ENCODE measurements at places on chromosomes 7 and 10.

DNA sequence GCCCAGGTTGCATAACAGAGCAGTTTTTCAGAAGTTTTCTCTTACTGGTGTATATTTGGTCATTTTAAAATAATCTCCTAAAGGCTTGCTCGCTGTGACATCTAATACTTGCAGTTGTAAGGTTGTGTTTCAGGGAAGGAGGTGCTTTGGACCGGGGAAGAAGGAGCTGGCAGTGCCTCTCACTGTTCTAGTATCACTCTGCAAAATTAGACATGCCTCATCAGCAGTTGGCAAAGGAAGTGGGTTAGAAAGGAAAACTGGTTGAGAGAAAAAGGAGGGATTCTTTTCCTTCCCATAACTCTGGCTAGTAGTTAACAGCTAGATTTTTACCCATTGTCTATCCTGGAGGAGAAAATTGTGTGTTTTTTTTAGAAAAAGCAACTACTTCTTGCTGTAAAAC is 34.8 kb downstream of the CUL1 start:
- DNase-seq, result no peak

- no peak for DNase-seq
These were observed 117.2 kb upstream of the KLF6 start for GRCh38 chr10:3902054-3902808.

DNA sequence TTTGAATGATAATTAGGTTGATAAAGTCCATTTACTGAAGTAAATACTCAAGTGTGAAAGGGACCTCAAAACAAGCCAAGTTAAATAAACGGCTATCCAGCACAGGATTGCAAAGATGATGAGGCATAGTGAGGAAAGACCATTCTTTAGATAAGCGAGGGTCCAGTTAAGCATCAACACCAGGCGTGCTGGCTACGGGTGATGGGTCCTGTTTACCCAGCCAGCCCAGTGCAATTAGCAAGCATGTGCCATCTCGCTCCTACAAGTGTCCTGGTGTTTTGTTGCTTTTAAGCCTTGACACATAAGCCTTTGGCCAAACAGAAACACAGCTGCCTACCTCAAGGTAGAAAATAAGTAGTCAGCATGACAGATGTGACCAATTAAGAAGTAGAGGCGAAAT is 7.1 kb downstream of the NEBL start:
- no peak for DNase-seq

- peak; percentile 46 for DNase-seq
These were observed 56.4 kb upstream of the ECHDC3 start for GRCh38 chr10:11685787-11686218.

DNA sequence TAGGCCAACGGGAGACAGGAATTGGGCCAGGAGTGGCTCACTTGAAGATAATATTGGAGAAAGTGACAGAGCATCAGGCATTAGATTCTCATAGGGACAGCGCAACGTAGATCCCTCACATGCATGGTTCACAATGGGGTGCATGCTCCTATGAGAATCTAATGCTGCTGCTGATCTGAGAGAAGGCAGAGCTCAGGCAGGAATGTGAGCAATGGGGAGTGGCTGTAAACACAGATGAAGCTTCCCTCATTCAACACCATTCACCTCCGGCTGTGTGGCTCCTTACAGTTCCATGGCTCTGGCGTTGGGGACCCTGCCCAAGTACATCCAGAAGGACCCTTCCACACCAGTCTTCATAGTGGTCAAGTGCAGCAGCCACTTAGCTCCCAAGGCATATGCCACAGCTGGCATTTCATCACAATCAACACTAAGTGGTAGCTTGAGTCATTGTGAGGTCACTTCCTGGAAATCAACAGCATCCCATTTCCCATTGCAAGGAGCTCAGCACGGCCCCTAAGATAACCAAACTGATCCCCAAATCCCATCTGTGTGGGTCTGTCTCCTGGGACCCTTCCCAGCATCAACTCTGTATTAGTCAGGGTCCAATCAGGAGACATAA is 174.5 kb downstream of the TPST1 start:
- DNase-seq, result no peak

GRCh38 chr7:50335230-50335794 is 30.8 kb downstream of the IKZF1 start:
- DNase-seq, result no peak

DNA sequence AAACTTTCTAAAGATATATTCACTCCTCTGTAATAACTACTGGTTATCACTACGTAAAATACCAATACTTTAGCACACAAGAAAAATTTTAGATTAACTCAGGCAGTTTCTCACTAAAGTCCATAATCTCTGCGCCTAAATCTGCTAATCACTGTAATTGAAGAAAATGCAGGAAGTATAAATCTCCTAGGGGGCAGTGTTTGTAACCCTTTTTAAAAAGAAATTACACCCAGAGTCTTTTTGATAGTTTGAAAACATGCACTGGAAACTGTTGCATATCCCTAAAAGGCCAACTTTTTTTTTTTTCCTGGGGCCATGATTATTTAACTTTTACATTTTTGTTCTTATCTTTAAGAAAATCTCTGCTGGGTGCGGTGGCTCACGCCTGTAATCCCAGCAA is 209.6 kb downstream of the KIAA1217 start:
- no peak for DNase-seq

- DNase-seq, result no peak
These were observed 32.4 kb downstream of the KMT2E start for GRCh38 chr7:105046414-105046813.

- DNase-seq, result no peak
These were observed 148.0 kb downstream of the SNX10 start for GRCh38 chr7:26439521-26440232.

GRCh38 chr7:767580-767940 is 40.5 kb upstream of the PRKAR1B start:
- no peak for DNase-seq

DNA sequence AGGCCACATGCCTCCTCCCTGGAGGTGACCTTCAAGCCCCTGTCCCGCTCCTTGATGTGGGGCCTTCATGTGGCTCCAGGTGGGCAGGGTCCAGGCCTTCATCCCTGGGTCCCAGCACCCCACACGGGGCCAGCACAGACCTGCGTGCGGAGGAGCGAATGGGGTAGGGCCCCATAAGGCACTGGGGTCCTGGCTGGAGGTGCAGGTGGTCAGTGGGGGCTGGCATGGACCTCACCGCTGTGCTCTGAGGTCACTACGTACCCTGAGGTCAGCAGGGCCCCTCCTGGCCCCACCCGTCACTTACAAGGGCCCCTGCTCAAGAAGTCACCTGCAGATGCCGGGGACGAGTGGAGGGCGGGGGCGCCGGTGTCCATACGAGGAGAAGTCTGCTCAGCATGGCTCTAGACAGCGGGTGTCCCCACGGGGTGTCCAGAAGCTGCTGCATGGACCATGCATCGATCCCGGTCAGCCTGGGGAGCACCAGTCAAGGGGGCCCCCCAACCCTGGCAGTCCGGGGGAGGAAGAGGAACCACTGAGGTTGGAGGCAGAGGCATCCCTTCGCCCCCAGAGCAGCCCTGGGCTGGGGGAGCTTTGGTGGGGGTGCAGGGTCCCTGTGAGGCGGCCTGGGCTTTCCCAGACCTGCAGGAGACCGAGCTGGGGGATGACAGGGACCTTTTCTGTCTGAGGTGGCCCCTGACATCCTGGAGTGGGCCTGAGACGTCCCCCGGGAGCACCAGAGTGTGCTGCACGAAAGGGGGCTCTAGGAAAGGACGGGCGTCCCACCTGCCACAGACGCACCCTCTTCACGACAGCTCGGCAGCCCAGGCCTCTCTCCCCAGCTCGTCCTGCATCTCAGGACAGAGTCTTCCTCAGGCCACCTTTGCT is 34.6 kb downstream of the UNCX start:
- DNase-seq, result no peak

- no peak for DNase-seq
These were observed 22.4 kb upstream of the KLF6 start for GRCh38 chr10:3807211-3807927.

DNA sequence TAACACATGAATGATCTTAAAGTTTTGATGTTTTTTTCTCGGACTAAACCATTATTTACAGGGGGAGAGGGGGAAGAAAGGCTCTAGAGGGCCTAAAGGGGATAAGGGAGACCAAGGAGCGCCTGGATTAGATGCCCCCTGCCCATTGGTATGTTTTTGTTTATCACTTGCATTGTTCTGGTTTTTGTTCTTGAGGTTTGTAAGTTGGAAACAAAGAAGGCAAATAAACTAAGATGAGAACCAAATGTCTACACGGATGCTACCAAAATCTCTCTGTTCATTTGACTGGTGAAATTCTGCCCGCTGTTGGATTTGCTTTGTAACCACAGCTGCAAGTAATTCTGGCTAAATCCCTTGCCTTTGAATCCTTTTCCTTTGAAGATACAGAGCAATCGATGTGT is 99.8 kb upstream of the MACROH2A2 start:
- no peak for DNase-seq

DNA sequence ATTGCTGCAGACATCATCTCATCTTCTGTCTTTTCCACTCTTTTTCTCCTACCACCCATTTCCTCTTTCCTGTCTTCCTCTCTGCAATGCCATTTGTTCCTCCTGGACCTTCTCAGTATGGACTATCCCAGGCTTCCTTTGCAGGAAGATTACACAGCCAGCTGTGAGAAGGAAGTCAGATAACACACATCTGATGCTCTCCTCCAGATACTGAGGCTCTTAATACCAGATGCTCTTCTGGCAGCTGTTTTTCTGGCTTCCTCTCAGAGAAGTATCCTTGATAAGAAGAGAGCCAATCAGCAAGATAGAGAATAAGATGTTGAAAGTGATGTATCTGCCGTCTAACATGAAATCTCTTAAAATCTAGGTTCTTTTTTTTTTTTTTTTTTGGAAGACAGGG is 14.4 kb downstream of the KIAA1217 start:
- no peak for DNase-seq

- no peak for DNase-seq
These were observed 44.9 kb downstream of the BEND7 start for GRCh38 chr10:13483951-13484350.

- no peak for DNase-seq
These were observed 160.7 kb upstream of the ZNF32 start for GRCh38 chr10:43809211-43809930.

DNA sequence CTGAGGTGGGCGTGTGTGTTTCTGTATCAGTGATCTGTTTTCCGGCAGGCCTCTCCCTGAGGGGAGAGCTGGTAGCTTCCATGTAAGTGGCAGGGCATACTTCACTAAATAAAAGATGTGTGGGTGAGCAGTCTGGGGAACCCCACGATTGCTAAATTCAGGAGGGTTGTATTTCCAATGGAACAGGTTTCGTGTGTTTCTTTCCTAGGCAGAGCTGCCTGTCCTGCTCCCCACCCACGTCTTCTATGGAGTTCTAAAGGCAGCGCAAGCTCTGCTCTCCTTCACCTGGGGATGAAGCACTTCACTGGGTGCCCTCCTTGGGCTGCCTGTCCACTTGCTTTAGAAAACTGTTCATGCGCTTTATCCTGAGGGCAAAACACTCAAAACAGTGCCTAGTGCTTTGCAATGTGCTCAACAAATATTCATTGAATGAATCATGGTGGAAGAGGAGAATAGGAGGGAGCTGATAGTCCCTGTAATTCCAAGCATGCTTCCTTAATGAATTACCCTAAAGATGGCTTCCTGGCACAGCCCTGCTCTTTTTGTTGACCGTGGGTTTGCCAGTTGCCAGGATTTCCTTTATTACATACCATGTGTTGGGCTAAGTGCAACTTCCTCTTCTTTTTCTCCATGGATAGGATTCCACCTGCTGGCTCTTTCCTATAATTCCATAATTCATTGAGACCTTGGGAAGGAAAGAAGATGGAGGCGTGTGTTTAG is 50.6 kb upstream of the SRPK2 start:
- no peak for DNase-seq

DNA sequence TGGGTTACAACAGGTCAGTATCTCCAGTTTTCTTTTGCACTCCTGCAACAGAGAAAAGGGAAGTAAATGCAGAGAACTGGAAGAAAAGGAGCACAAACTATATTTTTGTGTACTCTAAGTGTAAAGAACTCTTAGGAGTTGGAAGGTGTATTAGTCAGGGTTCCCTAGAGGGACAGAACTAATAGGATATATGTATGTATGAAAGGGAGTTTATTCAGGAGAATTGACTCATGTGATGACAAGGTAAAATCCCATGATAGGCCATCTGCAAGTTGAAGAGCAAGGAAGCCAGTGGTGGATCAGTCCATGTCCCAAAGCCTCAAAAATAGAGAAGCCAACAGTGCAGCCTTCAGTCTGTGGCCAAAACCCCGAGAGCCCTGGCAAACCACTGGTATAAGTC is 22.6 kb upstream of the RAB18 start:
- DNase-seq, result no peak

DNA sequence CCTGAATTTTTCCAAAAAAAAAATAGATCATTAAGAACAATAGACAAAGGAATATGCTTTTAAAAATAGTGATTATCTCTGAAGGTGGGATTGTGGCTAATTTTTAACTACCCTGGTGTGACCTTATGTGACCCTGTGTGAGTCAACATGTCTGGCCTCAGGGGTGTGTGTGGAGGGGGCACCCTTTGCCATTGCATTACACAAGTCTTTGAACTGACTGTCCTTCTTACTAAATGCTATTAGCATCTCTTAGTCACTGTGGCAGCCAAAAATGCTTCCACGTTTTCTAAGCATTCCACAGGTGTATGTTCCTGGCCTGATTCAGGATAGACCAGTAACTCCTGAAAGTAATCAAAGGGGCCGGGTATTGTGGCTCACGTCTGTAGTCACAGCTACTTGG is 175.4 kb downstream of the MGMT start:
- no peak for DNase-seq

Measured in dorsolateral prefrontal cortex (tissue), 122 donors.